ENCODE measurements at places on chromosomes 4 and X.

GRCh38 chrX:23822397-23822796, 39.4 kb downstream of the SAT1 start:
- DNase-seq, result no peak

- no peak for DNase-seq
These were observed 32.5 kb downstream of the FGFBP1 start for GRCh38 chr4:15906020-15906443.

DNA sequence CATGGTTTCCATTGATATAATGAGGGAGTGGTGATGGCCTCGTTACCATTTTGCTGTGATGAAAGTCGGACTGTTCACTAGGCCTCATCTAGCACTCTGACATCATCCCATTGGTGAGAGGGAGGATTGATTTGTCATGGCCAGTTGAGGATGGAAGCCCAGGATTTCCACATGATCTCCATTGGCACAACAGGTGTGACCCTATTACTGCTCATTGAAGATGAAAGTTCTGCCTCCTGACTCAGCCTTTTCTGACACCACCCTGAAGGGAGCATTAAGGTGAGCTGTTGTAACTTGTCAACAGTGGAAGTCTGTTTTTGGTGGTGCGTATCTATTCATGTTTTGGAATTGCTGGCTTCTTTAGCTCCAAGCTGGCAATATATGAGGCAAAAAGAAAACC, 144.2 kb downstream of the PABPC4L start:
- no peak for DNase-seq

GRCh38 chr4:13605330-13605729, 22.2 kb downstream of the BOD1L1 start:
- no peak for DNase-seq

GRCh38 chr4:25792200-25792791, 70.5 kb downstream of the SEL1L3 start:
- DNase-seq, result no peak

GRCh38 chr4:75036046-75036830, 103.3 kb downstream of the PARM1 start:
- DNase-seq, result no peak

DNA sequence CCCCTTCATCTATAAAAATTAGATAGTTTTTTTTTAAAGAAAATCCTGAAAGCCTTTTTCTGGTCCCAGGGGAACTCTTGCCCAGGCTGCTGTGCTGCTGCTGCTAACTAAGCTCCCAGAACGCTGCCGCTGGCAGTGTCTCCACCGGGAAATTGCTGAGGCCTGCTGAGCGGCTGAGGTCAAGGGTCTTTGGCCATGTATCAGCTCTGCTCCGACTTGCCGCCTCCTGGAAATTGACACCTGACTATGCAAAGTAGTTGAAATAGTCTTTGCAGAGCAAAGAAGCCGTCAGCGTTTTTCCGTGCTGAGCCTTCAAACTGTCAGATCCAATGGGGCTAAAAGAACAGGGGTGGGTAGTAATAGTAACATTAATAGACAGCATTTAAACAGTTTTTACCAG, 839 bp downstream of the QDPR start:
- DNase-seq, result no peak

DNA sequence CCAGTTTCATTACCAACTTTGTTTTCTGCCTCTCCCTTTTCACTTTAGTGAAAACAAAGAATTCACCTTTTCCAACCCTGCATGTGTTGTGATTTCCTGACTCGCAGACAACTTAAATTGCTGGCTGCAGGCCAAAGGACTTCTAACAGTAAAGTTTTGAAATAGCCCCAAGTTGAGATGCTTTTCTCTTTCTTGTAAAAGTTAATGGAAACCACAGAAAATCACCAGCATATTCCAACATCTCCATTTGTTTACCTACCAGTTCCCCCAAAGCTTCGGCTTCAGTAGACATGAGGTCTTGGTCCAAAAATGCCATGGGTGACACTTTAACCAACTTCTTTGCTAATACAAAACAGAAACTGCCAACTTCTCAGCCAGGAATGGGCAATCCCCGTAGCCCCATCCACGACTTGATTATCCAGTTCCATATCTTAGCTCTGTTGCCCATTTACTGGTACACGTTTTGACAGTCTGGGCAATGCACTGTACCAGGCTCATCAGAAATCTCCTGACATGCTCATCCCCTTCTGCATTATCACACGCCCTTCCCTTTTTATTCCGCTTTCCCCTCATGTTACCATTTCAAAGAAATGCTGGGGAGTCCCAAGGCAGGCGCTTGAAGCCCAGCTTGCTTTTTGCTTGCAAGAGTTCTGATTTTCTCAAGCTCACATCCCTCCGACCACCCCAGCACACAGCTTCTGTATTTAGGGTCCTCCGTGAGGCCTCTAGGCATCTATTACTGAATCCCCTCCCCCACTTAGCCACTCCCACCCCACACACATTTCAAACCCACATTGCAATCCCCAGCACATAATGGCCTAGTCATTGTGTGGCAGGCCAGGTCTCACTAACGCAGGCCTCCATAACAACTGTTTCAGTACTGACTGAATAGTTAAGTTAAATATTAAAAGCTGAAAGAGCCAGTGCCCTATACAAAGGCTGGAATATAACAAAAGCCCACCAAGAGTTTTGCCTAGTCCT, 137.9 kb upstream of the S100G start:
- DNase-seq, result no peak

GRCh38 chr4:15479089-15479912, 9.6 kb downstream of the CC2D2A start:
- no peak for DNase-seq

DNA sequence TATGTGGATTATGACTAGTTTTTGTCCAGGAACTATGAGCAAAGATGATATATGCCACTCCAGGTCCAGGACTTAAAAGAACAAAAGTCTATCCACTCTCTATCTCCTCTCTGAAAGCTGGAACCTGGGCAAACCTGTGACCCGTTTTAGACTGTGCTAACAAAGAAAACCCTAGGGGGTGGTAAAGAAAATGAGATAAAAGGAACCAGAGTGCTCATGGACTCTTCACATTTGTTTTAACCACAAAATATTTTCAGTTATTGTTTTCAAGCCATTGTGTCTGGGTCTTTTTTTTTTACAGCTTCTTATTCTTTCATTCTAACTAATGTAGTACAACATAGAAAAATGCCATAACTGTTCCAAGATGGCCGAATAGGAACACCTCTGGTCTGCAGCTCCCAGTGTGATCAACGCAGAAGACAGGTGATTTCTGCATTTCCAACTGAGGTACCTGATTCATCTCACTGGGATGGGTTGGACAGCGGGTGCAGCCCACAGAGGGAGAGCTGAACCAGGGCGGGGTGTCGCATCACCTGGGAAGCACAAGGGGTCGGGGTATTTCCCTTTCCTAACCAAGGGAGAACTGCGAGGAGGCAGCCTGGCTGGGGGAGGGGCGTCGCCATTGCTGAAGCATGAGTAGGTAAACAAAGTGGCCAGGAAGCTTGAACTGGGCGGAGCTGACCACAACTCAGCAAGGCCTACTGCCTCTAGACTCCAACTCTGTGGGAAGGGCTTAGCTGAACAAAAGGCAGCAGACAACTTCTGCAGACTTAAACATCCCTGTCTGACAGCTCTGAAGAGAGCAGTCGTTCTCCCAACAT, 45.1 kb downstream of the CHM start:
- DNase-seq, result no peak

DNA sequence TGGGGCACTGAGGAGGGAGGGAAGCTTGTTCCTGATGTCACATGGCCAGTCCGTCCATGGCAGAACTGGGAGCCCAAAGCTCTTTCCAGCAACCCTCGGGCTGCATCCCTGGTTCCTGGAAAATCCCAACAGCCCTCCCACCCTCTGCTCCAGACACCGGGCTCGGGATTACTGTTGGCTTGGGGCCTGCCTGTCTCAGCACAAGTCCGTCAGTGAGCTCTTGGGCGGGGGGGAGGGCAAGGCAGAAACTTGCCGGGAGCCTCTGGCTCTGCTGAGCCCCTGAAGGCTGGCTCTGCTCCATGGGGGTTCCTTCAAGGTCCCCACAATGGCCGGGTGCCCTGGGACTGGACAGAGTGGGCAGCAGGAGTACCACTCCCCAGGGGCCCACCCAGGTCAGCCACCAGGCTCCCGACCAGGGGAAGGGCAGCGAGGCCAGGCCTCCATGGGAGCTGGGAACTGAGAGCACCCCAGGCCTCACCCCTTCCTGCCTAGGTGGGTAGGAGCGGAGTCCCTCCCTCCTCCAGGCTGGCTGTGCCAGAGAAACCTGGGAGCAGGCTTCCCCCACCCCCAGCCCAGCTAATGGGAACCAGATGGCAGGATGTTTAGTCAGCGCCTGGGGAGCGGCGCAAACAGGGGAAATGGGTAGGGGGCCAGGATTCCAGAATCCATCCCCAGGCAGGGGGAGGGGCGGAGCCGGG, 6.4 kb upstream of the HAUS7 start:
- no peak for DNase-seq

- no peak for DNase-seq
These were observed 282.5 kb upstream of the PCDH10 start for GRCh38 chr4:132866616-132867015.

GRCh38 chrX:110280954-110281353, 36.9 kb downstream of the AMMECR1 start:
- no peak for DNase-seq

GRCh38 chrX:79259073-79259689, 108.0 kb downstream of the ITM2A start:
- peak; percentile 77 for DNase-seq

- DNase-seq, result no peak
These were observed 860.6 kb downstream of the STIM2 start for GRCh38 chr4:27721193-27721592.

DNA sequence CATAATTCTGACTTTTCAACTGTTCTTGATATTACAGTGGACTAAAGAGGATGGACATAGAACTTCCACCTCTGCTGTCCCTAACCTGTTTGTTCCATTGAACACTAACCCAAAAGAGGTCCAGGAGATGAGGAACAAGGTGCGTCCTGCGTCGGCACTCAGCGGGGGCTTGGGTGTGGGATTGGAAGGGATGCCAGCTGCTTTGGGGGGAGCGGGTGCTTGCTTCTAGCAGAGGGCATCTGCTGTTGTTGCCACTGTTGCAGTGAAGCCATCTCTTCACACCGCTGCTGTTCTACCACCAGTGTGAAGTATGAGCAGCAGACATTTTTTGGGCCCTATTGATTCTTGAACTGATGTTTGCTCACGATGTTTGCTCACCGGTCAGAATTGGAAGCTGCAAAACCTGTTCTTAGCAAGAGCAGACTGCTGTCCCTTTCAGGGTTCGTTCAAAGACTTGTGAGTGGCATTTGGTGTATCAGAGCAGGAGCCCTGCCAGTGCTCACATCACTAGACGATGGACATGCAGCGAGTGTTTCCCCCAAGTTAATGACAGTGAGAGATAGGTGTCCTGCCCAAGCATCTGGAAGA, 55.4 kb downstream of the NOP14 start:
- no peak for DNase-seq

DNA sequence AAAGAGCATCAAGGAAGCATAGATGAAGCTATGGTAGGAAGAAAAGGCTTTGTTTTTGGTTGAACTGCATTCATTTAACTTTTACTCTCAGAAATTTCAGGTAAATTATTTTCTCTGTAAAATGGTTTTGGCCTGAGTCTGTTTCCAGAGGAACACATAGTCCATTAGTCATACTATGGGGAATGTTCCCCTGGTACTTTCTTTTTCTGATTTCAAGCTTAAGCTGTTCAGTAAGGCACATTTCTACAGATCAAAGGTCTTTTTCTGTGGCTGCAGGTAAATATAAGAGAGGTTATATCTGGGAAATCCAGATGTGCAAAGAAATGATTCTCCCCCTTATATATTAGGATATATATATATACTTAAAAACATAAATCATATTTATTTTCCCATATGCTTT, 1744.4 kb upstream of the ADGRL3 start:
- DNase-seq, result no peak

- DNase-seq, result no peak
These were observed 129.3 kb downstream of the BMPR1B start for GRCh38 chr4:94887027-94887426.

DNA sequence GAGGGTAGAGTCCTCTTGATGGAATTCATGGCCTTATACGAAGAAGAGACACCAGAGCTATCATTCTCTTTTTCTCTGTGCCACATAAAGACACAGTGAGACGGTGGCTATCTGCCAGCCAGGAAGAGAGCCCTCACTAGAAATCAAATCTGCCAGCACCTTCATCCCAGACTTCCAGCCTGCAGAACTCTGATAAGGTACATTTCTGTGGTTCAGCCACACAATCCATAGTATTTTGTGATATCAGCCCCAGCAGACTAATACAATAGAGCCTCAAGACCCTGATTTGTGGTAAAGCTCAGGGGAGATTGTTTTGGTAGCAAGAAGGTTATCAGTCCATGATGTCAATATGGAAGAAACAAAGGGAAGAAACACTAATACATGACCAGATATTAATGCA, 1213.2 kb downstream of the NLGN4X start:
- DNase-seq, result no peak

GRCh38 chrX:39133971-39134370, 332.7 kb downstream of the MID1IP1 start:
- DNase-seq, result no peak

DNA sequence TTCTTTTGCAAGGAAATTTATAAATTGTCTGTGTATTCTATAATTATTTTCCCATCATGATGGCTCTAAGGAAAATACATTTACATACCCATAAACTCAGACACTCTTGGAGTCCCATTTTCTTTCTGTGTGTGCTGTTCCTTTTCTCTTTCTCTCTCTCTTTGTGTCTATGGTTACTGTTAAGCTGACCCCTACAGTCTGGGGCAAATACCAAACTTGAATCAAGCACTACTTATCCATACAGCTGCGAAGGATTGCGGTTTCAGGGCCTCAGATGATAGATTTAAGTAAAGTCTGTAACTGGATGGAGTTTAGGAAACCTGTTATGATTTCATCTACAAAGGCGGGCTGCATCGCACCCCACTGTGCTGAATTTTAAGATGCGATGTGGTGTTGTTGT, 150.2 kb downstream of the SHROOM3 start:
- no peak for DNase-seq

GRCh38 chr4:169335331-169335730, 64.6 kb upstream of the SH3RF1 start:
- no peak for DNase-seq

DNA sequence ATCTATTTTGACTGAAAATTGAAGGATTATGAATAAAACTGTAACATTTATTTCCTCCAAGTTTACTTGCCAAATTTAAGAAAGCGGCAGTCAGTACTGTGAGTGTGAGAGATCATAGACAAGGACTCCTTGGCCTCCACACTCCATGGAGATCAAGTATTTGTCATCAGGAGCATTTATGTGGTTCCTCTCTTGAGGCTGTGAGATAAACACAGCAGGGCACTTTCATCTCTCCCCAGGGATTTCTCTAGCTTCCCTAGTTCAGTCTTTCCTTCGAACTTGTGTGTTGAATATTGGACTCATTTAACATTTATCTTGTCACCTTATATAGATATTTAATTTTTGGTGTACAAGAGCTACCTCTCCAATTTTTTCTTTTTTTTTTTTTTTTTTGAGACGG, 40.8 kb downstream of the PDE5A start:
- DNase-seq, result no peak

Measured in central memory CD4-positive, alpha-beta T cell (primary cell).